ENCODE measurements at places on chromosomes 7 and 10.

DNA sequence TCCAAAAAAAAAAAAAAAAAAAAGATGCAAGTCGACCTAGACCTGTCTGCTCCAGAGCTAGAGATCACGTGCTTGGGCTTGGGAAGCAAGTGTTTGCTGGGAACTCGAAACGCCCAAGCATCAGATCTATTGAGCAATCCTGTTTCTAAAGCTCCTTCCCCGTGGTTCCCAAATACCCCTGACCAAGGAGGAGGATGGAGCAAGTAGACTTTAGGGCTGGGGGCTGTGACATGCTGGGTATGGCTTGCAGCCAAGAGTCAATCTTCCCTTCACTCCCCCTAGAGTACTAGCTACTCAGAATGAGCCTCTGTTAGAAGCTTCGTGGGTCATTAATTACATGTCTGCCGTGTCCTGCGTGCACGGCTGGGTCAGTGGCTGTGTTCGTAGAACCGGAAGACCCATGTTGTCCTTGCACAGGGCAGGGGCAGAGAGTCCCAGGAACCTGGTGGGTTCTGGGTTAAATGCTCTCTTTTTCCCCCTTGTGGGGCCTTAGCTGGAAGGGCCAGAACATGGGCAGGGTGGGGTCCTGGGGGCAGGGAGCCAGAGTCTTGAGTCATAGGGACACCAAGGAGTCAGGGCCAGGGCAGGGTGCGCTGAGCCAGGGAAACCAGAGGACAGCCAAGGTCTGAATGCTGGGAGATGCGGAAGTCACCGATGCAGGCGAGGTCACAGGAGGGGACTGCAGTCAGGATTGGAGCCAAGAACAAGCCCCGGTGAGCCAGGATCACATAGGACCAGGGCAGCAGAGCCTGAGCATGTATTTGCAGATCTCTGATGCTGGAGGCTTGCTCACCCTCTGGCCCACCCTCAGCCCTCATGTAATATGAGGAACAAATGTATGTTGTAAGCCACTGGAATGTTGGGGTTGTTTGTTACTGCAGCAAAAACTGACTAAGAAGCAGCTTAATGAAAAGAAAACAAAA lies 34.6 kb upstream of the TPST1 start:
- DNase-seq: peak; percentile 60

- DNase-seq: no peak
Measured at GRCh38 chr7:117769085-117769484, 104.2 kb downstream of the CTTNBP2 start.

- DNase-seq: no peak
Measured at GRCh38 chr7:118082506-118082905, 101.5 kb upstream of the LSM8 start.

GRCh38 chr10:27258838-27259812 lies 18.5 kb upstream of the ACBD5 start:
- DNase-seq: no peak

GRCh38 chr7:37408291-37409228 lies 40.1 kb downstream of the ELMO1 start:
- DNase-seq: no peak

- DNase-seq: no peak
Measured at GRCh38 chr7:151334628-151335027, 7.0 kb upstream of the NUB1 start.

DNA sequence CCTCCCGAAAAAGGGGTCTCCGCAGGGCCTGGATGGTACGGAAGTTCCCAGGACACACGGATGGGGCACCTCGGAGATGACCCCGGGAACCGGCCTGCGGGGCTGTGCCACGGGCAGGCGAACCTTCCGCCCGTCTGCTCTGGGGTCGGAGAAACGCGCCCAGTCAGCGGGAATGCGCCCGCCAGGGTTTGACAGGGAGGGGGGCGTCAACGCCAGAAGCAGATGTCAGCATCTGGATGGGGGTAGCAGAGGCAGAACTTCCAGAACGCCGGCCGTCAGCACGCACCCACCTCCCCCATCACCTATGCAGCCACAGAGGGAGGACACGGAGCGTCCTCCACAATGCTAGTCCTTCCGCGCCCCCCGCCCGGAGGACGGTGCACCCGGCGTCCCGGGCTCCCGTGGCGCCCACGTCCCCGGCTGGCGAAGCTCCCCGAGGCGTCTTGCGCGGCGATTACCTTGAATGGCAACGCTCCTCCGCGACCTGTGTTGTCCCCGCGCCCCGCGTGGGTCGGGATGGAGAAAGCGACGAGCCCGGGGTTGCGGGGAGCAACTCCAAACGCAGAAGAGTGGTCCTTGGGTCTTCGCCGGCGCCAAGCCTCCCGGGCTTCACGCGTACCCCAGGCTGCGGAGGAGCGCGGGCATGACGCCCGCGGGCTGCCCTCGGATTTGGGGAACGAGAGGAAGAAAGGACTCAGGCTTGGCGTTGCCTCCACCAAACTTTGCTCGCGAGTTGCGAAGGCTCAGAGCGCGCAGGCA lies 561 bp downstream of the FGFR2 start:
- peak; percentile 68 for DNase-seq

- DNase-seq: no peak
Measured at GRCh38 chr10:96610817-96611216, 24.0 kb upstream of the TM9SF3 start.

GRCh38 chr10:6009150-6009549 lies 31.8 kb upstream of the IL15RA start:
- DNase-seq: peak; percentile 95

- DNase-seq: peak; percentile 53
Measured at GRCh38 chr7:142855756-142856564, 1.1 kb downstream of the EPHB6 start.

DNA sequence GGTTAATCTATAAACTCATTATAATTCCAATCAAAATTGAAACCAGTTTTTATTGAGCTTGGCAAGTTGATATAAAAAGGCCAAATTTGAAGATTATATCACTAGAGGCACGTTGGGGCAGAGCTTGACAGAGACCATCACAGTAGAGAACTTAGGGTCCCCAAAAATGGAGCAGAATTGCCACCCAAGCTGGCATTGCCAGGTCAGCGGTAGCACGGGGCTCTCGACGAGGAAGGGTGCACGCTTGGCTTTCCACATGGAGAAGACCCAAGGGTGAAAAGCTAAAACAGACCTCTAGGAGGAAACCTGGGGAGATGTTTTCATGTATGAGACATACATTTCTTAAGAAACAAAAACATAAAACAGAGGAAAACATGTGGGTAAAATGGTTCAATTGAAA lies 4.3 kb upstream of the JAKMIP3 start:
- DNase-seq: no peak

DNA sequence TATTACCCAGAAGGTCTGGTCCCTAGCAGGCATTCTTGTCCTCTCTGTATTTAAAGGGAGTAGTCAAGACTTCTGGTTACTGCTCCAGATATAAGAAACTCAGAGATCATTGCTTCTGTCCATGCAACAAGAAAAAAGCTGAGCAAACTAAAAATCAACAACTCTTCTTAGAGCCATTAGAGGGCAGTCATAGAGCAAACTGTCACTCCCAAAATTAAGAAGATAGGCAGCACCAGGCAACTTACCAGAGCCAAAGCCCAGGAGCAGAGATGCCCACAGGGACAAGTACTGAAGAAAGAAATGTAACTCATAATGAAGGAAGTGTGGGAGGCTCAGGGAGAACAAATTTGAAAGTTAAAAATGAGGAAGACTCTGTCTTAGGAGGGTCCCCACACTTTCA lies 472.9 kb upstream of the COBL start:
- peak; percentile 47 for DNase-seq

DNA sequence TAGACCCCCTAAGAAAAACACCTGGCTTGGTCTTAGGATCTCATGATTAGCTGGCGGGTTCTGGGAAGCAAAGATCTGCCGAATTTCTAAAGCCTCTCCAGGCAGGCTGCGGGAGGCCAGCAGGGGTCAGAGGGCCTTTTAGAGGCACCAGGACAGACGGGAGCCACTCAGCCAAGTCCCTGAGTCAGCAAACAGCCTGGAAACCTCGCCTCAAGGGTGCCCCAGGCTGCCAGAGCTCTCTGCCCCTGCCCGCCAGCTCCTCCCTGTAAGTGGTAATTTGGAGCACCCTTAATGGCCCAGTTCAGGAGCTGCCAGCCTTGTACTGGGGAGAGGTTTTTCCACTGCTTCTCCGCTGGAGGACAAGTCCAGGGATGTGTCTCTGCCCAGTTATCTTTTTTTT lies 88.7 kb downstream of the HIP1 start:
- no peak for DNase-seq

DNA sequence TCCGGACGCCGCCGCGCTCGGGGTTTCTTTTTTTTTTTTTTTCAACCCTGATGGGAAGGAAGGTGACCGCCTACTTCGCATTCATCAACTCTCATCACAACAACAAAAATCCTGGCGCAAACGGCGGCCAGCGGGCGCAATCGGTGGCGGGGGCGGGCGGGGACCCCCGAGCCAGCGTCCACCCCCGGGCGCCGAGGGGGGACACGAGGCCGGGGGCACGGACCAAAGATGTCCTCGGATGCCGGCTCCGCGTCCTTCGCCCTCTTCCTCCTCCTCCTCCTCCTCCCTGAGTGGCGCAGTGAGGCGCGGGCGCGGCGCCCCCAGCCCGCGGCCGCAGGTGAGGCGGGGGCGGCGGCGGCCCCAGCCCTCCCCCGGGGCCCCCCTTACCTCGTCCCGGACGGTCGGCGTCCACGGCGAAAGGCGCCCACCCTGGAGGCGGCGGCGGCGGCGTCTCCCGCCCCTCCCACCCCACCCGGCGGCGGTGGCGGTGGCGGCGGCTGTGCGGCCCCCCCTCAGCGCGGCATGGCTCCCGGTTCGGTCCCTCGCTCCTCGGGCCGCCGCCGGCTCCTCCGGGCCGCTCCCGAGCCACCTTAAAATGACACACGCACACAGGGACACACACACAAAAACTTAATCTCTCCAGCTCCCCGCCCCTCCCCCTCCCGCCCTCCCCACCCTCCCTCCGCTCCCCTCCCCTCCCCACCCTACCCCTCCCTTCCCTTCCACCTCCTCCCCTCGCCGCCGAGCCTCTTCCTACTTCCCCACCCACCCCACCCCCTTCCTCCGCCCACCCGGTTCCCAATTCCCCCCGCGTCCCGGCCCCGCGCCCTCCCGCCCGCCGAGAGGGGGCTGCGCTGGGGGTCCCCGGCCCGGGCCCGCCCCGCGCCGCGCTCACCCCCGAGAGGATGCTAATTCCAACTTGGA lies at the start of gene CTBP2:
Gene CTBP2, minus strand, starts transcription at position 632 of the 924 bp plus-strand sequence.
- peak; percentile 82 for DNase-seq

- DNase-seq: peak; percentile 3
Measured at GRCh38 chr7:120337308-120337907, 64.4 kb downstream of the KCND2 start.

Measured in lung (tissue), 17 donors.